Activated naive CD8-positive, alpha-beta T cell treated with anti-CD3 and anti-CD28 coated beads for 36 hours (primary cell): ENCODE measurements at places on chromosomes 11 and 22.

DNA sequence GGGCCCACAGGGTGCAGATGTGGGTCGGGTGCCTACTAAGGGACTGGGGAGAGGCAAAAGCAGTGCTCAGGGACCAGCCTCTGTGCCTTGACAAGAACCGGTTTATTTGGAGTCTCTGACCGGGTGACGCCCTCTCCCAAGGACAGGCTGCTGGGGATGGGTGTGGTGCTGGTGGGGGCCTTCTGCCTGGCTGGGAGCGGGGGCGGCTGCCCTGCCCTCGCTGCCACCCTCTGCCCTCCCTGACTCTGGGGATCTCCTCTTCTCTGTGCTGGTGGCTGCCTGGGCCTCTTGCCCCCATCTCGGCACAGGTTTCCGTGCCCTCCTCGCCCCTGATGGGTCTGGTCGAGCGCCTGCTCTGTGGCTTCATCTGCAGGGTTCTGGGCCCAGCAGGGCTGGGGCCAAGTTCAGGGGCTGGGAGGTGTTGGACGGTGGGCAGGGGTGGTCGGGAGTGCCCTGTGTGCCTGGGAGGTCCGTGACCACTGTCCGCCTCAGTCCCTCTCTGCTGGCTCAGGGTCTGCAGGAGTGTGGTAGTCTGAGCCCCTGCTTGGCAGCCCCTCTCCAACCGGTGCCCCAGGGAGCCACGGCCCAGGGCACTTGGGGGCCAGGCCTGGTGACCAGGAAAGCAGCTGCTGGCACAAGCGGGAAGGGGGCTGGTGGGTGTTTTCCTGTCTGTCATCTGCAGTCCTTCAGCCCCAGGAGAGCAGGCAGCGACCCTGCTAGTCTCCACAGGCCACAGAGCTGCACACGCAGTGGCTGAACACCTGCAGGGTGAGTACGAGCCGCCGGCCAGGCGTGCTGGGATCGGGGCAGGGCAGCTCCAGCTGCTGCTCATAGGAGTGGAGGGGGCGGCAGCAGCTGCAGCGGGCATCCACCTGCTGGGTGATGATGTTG lies 23.5 kb downstream of the MUC6 start:
- no peak for DNase-seq

DNA sequence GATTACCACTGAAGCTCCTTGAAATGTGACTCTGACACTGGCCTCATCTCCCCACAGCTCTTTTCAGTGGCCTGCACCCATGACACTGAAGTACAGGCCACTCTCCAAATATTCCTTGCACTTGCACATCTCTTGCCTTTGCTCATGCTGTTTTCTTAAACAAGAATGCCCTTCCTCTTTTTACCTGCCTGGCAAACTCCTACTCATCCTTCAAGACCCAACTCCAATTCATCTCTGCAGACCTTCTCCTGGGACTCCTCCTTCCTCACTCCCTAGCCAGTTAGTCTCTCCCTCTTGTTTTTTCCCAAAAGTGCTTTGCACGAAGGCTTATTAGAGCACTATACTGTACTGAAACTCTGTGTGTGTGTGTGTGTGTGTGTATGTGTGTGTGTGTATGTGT lies 2.6 kb downstream of the KCNE3 start:
- DNase-seq, result no peak

DNA sequence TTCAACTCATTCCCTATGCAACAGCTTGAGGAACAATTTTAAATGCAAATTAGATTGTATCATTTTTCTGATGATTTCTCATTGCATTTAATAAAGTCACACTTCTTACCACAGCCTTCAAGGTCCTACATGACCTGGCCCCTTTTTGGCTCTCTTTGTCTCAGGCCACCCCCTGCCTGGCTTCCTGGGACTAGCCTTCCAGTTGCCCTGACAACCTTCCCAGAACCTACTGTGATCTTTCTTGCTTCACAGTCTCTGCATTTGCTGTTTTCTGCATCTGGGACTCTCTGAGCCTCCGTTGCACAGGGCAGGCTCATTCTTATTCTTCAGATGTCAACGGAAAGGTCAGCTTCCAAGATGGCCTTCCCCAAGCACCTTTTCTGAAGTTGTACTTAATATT lies 12.9 kb downstream of the APLNR start:
- DNase-seq, result no peak

DNA sequence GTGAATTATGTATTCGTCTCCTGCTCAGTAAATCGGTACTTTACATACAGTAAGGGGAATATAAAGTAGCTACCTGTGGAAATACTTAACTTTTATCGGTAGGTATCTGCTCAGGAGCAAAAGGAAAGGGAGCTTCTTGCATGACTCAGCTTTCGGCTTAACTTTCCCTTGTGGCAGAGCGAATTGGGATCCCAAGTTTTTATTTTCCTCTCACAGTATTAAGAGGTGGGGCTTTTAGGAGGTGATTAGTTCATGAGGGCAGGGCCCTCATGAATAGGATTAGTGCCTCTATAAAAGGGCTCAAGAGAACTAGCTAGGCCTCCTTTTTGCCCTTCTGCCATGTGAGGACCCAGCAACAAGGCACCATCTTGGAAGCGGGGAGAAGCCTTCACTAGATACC lies 18.7 kb downstream of the RCN1 start:
- no peak for DNase-seq

- DNase-seq, result no peak
Measured at GRCh38 chr11:128447233-128447632, 140.1 kb downstream of the ETS1 start.

GRCh38 chr11:19060629-19061028 lies at the start of gene MRGPRX2:
MRGPRX2 (minus strand) TSS chr11:19060717; CDS start chr11:19056402, 4,315 bp downstream.
- DNase-seq, result peak; percentile 10
